ENCODE measurements at places on chromosomes 6 and 20.
A peak's percentile ranks its signal among the peaks of the same experiment; 100 is the strongest.

DNA sequence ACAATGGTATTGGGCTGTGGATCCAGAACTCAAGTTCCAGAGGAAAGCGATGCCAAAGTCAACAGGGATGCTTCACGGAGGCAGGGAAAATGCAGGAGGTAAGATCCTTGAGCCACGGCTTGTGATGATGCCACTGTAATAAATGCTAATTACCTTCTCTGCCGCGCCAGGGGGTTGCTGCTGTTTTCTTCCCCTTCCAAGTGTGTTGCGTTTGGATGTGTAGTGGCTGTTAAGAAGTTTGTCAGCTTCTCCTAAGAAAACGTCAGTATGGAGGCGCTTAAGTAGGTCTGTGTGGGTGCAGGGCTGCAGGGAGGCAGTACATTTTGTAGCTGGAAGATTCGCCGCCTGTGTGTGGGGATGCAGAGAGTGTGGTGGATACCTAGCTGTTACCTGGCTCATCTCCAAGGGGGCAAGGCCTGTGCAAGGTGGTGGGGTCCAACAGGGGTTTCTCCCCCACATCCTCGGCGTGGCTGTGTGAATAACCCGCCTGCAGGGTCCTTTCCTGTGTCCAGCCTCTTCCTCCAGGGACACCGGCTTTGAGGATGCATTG, 318.7 kb downstream of the CDH4 start:
- no peak for DNase-seq

DNA sequence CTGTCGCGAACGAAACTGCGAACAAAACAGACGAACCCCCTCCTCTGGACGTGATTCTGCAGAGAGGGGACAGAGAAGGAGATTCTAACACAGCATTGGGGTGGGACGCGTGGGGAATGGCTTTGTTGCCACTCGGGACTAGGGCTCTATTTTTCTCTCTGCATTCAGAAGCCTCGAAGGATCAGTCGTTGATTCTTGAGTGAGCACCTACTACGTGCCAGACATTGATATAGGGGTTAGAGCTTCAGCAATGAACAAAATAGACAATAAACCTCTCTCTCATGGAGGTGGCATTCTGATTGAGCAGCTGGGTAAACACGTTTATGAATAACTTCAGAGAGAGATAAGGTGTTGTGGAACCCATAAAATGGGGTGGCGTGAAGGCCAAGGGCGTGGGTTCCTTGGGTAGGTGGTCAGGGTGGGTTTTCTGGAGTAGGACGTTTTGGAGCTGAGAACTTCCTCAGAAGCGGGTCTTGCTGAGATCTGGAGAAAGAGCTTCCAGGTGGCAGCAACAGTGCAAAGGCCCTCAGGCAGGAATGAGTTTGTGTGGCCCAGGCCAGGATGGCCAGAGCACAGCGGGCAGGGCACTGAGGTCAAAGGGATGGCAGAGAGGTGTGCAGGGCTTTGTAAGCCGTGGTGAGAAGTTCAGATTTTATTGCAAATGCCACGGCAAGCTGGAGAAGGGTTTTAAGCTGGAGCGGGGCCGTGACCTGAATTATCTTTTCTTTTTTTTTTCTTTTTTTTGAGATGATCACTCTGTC, 884 bp downstream of the SLC2A10 start:
- DNase-seq, result no peak

- DNase-seq, result no peak
Observed at GRCh38 chr6:81373414-81373813, 379.1 kb downstream of the TENT5A start.

- DNase-seq, result peak; percentile 35
Observed at GRCh38 chr20:50475681-50476292, 34.4 kb upstream of the PTPN1 start.

DNA sequence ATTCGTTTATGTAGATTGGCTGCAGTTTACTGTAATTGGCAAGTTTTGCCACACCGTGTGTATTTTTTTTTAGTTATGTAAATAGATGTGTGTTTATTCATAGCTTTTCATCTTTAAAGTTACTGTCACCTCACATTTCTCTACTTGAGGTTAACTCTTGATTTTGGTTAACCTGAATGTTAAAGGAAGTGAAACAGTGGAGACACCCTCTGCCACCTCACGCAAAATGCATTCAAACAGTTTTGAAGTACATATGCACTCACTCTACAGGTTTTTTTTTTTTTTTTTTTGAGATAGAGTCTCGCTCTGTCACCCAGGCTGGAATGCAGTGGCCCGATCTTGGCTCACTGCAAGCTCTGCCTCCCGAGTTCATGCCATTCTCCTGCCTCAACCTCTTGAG, 17.7 kb downstream of the OR2A4 start:
- no peak for DNase-seq

DNA sequence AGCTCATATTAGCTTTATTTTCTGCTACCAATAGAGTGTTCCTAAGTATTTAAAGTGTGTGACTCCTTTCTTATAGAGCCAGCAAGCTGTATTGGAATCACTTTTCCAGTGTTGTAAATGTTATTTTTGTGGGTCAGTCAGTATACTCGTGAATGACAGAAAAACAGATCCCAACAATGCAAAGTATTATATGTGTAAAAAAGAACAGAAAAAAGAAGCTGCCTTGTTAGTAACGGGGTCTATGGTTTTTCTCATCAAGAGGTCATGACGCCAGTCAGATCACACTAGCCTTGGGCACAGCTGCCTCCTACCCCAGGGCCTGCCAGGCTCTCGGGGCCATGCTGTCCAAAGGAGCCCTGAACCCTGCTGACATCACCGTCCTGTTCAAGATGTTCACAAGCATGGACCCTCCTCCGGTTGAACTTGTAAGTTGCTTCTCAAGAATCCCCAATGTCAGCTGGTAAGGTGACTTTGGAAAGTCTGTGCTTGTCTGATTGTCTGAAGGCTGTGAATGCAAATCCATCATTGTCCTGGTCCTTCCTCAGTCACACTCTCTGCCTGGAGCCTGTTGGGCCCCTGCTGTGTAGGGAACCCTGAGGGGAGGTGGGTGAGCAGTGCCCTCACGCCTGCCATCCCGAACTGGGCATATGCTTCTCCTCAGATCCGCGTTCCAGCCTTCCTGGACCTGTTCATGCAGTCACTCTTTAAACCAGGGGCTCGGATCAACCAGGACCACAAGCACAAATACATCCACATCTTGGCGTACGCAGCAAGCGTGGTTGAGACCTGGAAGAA, 9.8 kb downstream of the NELFCD start:
- no peak for DNase-seq

DNA sequence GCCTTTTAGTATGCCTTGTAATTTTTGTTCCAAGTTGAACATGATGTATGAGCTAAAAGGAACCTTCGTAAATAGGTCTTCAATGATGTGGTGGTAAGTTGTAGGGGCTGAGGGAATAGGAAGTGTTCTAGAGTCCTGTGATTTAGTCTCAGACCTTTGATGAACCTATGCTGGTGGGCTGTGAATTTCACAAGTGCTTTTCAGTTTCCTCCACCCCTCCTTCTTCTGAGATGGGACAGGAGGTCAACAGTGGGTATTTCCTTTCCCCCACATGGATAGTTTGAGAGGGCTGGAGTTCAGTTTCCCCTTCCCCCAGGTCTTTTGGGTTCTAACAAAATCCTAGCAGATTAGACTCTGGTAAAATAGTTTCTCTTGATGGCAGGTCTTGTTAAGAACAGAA, 121.0 kb upstream of the ATXN1 start:
- no peak for DNase-seq

- no peak for DNase-seq
Observed at GRCh38 chr6:16731478-16732051, 29.7 kb downstream of the ATXN1 start.

DNA sequence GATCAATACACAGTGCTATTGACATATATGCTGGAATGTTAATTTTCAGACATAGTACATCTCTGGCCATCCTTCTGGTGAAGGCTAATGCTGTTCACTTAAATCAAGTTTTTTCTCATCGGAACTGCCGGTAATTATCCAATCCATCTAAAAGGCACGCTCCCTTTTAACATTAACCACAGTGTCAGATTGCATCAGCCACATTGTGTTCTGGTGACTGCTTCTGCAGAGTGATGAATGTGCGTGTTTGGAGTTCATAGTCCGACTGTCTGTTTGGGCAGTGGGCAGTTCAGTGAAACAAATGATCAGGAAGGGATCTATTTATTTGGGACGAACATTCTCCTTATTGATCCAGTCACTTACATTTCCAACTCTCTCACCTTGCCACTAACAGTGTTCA, 49.5 kb downstream of the SOBP start:
- DNase-seq, result no peak

GRCh38 chr6:70841112-70841511, 115.7 kb downstream of the B3GAT2 start:
- no peak for DNase-seq

DNA sequence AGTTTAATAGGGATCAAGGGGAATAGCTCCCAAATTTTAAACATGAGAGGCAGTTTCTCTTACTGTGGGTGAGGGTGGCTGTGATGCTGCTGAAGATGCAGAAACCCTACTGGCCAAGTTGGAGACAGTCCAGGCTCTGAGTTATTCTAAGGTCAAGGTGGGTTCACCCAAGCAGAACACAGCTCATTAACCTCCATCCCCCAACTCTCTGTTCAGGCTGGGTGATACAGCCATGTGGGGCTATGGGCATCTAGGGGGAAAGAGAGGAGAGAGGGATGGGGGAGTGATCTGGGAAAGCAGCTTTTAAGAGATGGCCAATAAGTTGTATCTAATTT, 18.9 kb upstream of the TRAM2 start:
- DNase-seq, result no peak

DNA sequence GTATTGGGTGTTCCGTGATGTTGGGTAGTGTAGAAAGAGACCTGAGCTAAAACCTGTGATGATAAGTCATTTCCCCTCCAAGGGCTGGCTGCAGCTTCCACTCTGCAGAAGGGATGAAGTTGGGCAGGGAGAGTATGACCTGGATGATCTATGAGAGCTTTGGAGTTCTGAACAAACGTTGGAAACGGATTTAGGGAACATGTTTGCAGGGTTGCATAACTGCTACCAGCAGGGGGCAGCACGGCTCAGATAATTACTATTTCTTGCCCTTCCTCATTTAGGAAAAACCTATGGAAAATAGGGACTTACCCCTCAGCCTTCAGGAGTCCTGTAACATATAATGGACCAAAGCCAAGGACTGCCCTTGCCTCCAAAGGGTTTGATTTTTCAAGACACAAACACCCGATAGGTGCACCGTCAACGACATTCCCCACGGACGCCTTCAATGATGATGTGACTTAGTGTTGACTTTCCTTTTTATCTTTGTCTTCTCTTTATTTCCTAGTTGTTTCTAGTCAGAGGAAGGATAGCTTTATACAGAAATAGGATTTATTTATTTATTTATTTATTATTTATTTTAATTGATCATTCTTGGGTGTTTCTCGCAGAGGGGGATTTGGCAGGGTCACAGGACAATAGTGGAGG, 164.9 kb upstream of the SASH1 start:
- DNase-seq, result peak; percentile 12

DNA sequence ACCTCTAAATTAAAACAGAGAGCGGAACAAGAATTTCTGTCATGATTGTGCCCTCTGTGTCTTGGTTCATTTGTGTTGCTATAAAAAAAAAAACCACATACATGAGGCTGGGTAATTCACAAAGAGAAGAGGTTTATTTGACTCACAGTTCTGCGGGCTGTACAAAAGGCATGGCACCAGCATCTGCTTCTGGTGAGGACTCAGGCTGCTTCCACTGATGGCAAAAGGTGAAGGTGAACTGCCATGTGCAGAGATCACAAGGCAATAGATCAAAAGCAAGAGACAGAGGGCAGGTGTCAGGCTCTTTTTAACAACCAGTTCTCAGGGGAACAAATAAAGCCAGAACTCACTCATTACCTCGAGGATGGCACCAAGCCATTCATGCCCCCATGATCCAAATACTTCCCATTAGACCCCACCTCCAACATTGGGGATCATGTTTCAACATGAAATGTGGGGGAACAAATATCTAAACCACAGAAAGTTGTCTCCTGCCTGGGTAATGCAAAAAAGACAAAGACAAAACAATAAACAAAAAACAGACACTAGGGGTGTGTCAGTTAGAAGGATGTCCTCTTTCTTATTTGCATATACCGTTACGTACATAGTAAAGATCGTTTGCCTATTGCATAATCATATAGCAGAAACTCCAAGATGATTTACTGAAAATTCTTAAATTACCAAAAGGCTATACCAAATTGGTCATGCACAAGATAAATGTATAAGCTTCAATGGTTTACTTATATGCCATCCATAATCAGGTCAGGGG, 17.0 kb downstream of the SERPINB9 start:
- no peak for DNase-seq

- no peak for DNase-seq
Observed at GRCh38 chr20:61516346-61517208, 264.5 kb downstream of the CDH4 start.

GRCh38 chr6:44671333-44671732, 283.8 kb downstream of the CDC5L start:
- DNase-seq, result no peak

DNA sequence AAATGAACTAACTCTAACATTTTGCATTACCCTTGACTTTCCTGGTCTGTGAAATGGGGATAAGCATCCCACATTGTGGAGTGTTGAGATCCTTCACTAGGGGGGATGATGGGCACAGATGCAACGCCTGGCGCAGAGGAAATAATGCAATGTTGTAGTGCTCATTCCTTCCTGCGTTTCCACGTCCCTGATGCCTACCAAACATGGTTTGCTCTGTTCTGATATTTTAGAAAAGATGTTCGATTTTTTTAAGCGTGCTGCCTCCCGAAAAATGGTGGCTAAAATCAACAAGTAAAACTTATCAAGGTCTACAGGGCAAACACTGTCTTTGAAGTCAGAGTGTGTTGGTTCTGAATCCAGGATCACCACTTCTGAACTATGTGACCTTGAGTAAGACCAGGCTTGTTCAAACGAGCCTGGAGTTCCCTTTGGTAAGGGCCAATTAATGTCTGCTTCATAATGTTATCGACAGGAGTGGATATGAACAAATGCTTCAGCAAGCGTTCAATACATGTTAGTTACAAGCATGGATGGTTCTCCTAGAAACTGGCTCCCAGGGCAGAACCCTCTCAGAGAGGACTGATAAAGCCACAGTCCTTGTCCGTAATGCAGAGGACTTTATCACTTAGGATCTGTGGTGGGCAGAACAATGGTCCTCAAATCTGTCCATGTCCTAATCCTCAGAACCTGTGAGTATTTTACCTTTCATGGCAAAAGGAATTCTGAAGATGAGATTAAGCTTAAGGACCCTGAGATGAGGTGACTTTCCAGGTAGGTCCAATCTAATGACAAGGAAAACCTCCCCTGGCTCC, 44.7 kb downstream of the SLC22A23 start:
- no peak for DNase-seq

DNA sequence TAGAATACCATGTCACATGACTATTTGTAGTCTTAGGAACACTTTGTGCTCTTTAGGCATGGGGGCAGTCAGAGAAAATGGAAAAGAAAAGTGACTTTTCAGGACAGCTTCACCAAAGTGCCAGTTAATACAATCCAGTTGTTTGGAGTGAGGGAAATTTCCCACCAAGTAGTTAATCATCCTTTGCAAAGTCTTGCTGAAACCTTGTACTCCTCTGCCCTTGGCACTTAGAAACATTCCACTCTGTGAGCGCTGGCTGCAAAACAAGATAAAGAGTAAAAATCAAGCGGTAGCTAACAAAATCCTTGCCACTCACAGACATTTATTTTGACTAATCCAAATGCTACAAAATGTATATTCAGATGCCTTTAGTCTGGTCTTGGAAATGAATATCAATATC, 229.2 kb upstream of the HSF2 start:
- no peak for DNase-seq
